ENCODE measurements at places on chromosomes 2 and 18.

DNA sequence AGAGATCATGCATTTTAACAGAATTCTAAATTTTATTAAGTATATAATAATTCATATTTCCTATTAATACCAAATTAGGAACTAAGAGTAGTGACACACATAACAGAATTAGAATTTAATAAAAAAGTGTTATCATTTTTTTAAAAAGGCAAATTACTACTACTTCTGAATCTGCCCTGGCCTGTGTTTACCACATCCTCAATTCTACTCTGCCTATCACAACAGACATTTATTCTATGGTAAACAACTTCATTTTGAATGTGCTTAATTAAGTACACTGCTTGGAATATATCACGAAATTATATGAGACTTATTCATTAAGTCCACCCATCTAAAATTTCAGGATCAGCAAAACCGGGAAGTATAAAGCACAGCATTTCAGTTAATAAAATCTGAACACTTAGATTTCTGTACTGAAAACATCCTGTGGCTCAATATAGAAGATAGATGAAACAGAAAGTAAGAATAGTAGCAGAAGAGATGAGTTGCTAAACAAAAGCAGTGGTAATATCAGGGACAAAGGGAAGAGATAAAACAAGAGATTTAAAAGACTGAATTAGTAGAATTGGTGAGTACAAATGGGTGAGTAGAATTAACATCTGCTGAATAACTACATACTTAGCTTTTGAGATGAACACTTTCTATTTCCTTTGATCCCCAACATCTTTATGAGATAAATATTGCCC, 3.7 kb downstream of the SMC6 start:
- DNase-seq = no peak

- no peak for DNase-seq
Observed at GRCh38 chr2:44801841-44802776, 139.4 kb upstream of the SIX3 start.

DNA sequence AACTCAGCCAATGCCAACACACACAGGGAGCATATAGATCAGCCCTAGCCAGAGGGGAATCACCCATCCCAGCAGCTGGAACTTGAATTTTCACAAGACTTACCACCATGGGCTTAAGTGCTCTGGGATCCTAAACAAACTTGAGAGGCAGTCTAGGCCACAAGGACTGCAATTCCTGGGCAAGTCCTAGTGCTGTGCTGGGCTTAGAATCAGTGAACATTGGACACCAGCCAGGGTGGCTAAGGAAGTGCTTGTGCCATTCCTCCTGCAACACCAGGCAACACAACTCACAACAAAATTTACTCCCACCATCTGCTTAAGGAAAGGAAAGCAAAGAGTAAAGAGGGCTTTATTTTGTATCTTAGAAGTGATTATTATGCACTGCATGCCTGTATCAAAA, 38.9 kb downstream of the SRD5A2 start:
- no peak for DNase-seq

DNA sequence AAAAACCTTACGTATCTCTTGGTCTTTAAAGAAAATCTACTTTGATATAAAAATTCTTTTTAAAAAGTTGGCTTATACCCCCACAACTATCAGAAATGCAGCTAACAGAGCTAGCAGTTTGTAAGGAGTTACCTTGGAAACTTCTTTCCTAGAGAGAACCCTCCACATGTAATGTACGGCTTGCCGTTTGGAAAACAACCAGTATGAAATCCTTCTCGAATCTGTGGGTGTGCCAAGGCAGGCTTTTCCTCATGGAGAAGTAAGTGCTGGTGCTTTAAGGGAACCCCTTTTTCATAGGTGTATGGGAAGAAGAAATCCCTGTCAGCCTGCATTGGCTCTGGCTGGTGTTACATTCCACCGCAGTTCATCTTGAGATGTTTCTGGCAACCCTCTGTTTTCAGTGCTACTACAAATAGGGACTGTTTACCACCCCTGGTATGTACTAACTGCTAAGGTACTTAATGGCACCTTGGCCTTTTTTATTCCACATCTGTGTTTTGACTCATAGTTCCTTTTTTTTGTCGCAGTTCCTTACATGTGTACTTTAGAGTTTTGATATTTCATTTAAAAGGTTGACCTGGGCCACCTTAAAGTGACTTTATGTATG, 248.4 kb downstream of the FHOD3 start:
- no peak for DNase-seq

- DNase-seq = no peak
Observed at GRCh38 chr2:102099536-102100298, 42.8 kb upstream of the IL1R1 start.

GRCh38 chr2:97713296-97714083, at the start of gene ZAP70:
TSS of gene ZAP70 (plus strand) at chr2:97713576. CDS start at chr2:97724037, 10,461 bp downstream.
- no peak for DNase-seq

- DNase-seq = peak; percentile 37
Observed at GRCh38 chr2:47043142-47043890, 111.8 kb downstream of the STPG4 start.

Measured in C1 segment of cervical spinal cord (tissue), 14 donors.